ENCODE measurements at places on chromosomes 11 and 22.
A peak's percentile ranks its signal among the peaks of the same experiment; 100 is the strongest.

DNA sequence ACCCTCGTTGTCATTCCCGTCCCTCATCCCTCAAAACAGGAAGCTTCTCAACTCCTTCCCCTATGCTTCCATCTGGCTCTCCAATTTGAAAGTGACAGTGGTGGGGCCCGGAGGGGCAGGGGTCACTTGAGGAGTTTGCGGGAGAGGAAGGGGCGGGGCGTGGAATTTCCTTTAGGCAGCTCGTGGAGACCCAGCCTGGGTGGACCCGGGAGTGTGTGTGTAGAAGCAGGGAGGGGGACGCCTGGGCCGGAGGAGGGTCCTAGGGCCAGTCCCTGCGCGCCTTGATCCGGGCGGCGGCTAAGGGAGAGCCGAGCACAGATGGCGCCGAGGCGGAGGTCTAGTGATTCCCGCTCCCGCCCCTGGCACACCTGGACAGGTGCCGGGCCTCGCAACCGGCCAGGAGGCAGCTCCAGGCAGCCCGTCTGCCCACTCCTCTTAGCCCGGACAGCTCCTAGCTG, 7.8 kb upstream of the PAX6 start:
- no peak for DNase-seq

DNA sequence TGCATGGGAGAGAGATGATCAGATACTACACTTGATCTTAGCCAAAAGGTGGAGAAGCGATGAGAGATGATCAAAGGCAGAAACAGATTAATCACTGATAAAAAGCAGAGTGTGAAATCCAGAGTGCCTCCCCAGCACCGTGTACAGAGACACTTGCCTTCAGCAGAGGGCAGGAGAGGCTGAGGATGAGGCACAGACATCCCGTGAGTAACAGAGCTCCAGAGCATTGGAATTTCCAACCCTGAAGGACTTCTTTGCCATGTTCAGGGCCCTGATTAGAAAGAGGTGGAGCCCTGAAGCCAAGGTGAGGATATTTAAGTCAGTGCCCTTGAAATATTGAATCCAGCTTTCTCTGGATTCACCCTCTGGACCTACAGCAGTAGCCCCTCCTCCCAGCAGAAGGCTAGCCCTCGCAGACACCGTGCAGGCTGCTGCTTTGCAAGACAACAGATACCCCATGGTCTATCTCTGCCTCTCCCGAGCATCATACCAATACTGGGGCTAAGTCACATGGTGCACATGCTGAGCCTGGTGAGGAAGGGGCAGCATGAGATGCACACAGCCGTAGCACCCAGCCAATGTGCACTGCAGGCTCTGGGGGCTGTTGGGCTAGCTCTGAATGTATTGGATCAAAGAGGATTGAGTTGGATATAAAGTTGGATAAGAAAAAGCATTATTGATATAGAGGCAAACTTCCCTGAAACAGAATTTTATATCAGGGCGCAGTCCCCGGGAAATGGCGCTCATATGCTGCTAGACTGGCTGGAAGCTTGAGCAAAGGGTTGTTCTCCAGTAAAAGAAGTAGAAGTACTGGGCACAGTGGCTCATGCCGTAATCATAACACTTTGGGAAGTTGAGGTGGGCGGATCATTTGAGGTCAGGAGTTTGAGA, 200.3 kb upstream of the B3GAT1 start:
- DNase-seq = no peak

- peak; percentile 24 for DNase-seq
Measured at GRCh38 chr11:120929664-120930154, 94.2 kb upstream of the TBCEL start.

- no peak for DNase-seq
Measured at GRCh38 chr11:269146-269890, 8.9 kb upstream of the NLRP6 start.

DNA sequence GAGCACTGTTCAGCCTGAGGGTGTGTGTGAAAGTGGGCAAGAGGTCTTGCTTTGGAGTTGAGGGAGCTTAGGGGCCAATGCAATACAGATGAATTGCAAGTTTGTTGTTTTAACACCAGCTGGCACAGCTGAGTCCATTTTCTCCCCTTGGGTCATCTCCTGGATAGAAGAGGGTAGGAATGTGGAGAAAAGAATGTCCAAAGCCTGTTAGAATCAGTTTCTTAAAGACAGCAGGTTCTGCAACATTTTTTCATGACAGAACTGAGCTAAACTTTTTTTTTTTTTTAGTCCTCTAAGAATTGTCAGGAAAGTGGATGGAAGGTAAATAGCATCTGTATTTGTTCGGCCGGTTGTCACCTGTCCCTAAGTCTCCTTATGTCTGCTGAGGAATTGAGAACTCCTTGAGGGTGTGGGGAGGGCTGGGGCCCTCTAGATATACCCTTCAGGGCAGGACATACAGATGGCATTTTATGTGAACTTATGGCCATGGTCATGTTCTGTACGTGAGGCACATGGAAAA, 211.1 kb upstream of the CADM1 start:
- no peak for DNase-seq

- DNase-seq = no peak
Measured at GRCh38 chr11:29022676-29023075, 914.5 kb downstream of the METTL15 start.

GRCh38 chr11:130964058-130964792, 47.9 kb upstream of the SNX19 start:
- no peak for DNase-seq

All from stimulated activated CD4-positive, alpha-beta T cell treated with anti-CD3 and anti-CD28 coated beads, Interleukin-12 subunit alpha, Interleukin-12 subunit beta, amount 100 ng/mL, for 48 hours (primary cell).